ENCODE measurements at places on chromosomes 11 and 22.

- peak; percentile 36 for DNase-seq
These were observed at the start of gene SCN4B for GRCh38 chr11:118152552-118153471. Gene SCN4B, minus strand, starts transcription at chr11:118152823. Its CDS starts 150 bp downstream, at chr11:118152673.

DNA sequence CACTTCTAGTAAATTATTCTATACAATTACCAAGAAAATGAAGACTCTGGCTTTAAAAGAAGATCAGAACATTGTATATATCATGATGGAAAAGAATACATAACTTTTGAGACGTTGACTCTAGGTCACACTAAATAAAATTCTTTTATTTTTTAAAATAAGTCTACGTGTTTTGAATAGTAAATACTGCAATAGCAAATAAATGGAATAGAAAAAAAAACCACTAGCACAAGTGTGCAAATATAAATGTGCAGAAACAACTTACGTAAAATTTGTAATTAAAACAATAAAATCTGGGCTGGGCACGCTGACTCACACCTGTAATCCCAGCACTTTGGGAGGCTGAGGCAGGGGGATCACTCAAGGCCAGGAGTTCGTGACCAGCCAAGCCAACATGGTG lies 17.9 kb downstream of the SIK3 start:
- no peak for DNase-seq

DNA sequence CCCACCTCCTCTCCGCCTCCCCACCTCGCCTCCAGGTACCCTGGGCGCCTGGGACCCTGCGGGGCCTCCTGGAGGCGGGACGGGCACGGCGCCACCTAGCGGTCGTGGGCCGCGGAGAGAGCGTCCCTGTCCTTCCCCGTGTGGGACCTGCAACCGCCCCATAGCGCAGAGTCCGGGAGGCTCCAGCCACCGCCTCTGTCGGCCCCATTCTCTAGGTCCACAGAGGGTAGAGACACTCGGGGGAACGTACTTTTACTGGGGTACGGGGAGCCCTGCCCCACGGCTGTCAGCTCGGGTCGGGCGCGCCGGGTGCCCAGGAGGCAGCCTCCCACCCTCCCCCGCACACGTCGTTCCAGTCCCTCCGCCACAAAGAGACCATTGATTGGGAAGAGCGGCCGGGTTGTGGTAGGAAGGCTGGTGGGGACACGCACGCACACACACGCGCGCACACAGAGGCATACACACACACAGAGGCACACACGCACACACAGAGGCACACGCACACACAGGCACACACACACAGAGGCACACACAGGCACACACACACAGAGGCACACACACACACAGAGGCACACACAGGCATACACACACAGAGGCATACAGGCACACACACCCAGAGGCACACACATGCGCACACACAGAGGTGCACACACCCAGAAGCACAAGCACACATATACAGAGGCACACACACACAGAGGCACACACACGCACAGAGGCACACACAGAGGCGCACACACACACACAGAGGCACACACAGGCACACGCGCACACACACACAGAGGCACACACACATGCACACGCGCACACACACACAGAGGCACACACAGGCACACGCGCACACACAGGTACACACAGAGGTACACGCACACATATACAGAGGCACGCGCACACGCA lies 12.6 kb upstream of the NECTIN1 start:
- DNase-seq, result peak; percentile 76

DNA sequence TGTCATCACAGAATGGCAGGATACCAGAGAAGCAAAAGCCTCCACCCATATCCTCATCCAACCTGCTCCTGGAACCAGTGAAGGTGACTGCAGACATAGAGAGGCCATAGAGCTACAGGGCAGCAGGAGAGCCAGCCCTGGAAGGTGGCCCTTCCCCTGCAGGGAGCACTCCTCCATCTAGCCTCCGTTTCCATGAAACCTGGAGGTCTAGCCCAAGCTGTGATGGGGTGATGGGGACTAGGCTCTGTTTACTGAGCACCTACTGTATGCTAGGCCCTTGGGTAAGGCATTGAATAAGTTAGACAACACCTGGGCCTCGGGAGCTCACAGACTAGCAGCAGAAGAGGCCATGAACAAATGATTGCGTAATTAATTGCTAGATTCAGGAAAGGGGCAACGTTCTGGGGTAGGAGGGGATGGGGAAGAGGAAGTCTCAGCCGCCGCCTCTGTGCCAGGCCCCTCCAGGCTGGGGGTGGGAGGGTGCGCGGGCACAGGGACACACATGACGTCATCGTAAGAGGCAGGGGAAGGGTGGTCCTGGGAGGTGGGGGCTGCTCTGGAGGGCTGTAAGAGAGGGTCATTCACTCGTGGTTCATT lies 784 bp upstream of the SYNGR1 start:
- no peak for DNase-seq

DNA sequence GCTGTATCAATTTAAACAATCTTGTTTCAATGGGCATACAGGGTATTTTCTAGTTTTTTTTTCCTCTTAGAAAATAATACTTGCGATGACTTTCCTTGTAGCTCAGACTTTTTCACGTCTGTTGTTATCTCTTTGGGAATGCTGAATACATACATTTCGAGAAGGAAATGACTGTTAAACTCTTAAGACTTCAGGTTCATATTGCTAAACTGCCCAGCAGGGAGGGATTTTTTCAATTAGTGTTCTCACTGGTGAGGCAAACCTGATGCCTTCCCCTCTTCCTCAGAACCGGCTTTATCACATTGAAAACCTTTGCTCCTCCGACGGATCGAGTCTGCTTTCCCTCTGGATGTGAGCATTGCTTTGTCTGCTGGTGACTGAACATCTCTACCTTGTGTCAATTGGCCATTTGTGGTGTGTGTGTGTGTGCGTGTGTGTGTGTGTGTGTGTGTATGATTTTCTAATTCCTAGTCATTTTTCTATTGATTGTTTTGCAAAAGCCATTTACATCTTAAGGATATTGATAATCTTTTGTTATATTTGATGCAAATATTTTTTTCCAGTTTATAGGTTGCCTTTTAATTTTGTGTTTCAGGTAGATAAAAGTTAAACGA lies 6.6 kb downstream of the NEAT1 start:
- DNase-seq, result peak; percentile 41

DNA sequence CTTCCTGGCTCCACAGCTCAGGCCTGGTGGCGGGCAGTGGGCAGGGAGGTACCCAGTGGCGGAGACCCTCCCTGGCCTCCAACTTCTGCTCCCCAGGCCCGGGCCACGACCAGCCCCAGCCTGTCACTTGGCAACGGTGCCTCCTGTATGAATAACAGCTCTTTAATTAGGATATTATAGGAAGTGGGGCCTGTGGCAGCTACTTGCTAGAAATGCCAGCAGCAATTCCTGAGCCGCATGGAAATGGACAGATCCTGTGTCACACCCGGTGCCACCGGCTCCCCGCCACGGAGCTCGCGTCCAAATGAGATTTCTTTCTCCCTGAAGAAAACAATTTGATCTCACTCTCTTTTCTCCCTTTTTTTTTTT lies 104.5 kb downstream of the CHST1 start:
- DNase-seq, result no peak

GRCh38 chr22:17920992-17921650 lies 103.2 kb downstream of the MICAL3 start:
- no peak for DNase-seq

GRCh38 chr11:9982796-9983579 lies 311.0 kb downstream of the SBF2 start:
- no peak for DNase-seq

DNA sequence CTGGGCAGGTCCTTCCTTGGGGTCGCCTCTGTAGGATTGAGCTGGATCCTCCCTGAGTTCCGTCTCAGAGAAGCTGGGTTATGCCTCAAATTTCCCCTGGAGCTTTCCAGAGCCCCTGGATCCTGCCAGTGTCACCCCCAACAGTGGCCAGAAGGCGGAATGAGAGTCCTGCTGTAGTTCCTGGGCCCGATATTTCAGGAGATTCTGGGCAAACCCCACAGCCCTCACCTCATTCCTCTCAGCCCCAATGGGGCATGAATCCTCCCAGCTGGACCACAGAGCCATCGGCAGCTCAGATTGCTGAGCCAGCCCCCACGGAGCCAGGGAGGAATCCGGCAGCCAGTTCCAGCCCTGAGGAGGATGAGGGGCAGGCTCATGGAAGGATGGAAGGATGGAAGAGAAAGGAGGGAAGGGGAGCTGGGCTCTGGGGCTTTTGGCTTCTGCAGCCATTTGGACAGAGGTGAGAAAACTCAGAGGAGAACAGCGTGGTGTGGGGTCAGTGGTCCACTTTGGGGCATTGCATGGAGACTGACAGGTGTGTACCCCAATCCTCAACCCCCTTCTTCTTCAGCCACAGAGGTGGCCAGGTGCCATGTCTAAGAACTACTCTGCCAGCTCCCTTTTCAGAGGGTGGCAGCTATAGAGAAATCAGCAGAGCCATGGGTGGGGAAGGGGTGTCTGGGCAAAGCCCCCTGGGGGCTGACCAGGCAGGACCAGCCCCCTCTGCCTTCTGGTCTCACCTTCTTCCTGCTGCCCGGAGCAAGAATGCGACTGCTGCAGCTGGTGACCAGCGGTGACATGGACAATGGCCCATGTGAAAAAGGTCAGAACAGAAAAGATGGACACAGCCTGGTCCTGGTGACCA lies 867.6 kb downstream of the TBC1D22A start:
- no peak for DNase-seq

GRCh38 chr11:36008584-36008983 lies 64.7 kb downstream of the LDLRAD3 start:
- DNase-seq, result no peak

- no peak for DNase-seq
These were observed 115.4 kb downstream of the ZBTB16 start for GRCh38 chr11:114174712-114175495.

GRCh38 chr11:119573858-119574257 lies 150.9 kb upstream of the THY1 start:
- no peak for DNase-seq

- DNase-seq, result no peak
These were observed 208.0 kb downstream of the CASP12 start for GRCh38 chr11:104690241-104690640.

- no peak for DNase-seq
These were observed at the start of gene SPTBN2 for GRCh38 chr11:66728693-66729385. Gene SPTBN2, minus strand, starts transcription at chr11:66729216. Its CDS starts 7,976 bp downstream, at chr11:66721240.

GRCh38 chr11:9838961-9839360 lies 175.1 kb downstream of the SWAP70 start:
- no peak for DNase-seq

DNA sequence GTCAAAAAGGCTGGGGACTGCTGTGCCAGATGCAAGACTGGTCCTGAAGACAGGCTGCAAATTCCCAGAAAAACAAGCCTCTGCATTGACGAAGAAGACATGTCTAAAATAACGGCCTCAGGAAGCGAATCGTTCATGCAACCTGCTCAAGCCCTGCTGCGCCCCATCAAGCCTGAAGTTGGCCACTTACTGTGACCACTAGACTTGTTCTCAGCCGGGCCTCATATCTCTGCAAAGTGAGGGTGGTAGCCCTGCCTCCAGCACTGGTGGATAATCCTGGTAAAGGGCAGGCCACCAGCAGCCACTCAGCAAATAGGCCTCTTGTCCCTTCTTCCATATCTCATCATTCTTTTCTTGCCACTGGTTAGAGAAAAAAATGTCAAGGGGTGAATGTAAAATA lies 11.8 kb downstream of the LTO1 start:
- no peak for DNase-seq

- no peak for DNase-seq
These were observed 38.5 kb upstream of the GRK2 start for GRCh38 chr11:67227726-67228125.

DNA sequence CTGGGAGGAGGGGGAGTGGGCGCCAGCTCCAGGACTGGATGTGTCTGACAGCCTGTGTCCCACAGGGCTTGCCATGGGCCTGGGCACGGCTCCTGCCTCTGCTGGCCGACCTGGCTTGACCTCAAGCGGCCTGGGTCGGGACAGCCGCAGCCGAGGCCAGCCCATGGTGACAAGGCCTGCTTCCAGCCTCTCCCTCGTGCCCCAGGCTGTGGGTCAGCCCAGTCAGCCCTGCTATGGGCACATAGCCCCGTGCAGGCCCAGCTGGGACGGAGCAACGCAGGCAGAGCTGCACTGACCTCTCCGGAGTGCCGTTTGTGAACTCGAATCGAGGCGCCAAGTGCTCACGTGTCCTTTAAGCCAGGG lies 17.9 kb downstream of the OSBPL5 start:
- no peak for DNase-seq

- DNase-seq, result no peak
These were observed 14.1 kb downstream of the TMPRSS13 start for GRCh38 chr11:117914991-117915618.

DNA sequence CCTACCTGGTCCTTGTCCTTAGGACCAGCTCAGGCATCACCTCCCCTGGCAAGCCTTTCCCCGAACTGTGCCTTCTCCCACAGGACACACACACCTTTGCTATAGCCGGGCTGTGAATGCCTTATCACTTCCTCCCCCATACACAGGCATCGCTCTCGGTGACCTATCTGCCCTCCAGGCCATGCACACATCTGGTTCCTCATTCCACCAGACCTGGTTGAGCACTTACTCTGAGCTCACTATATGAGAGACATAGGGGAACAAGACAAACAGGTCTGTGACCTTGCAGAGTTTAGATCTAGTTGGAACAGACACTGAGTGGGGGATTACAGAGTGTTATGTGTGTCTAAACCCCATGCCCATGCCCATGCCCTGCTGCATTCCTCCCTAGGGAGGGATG lies 3.1 kb upstream of the BCR start:
- DNase-seq, result no peak

- no peak for DNase-seq
These were observed 13.8 kb upstream of the TEF start for GRCh38 chr22:41367680-41368542.

- DNase-seq, result no peak
These were observed 14.8 kb downstream of the LGALS12 start for GRCh38 chr11:63520606-63521170.

DNA sequence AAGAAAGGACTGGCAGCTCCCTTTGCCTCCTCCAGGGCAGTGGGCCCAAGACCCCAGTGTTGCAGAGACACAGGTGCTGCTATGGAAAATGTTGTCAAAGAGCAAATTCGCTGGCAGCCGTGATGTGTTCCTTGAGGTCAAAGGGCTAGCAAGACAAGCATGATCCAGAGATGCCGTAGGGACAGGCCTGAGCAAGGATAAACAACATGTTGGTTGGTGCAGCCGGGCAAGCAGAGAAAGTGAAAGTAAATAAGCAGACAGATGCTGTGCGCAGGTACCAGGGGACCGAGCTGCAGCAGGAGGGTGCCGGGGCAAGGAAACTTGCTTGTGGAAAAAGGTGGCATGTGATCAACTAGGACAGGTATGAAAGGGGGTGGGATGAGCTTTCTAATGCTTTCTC lies 125.5 kb upstream of the NECTIN1 start:
- no peak for DNase-seq

DNA sequence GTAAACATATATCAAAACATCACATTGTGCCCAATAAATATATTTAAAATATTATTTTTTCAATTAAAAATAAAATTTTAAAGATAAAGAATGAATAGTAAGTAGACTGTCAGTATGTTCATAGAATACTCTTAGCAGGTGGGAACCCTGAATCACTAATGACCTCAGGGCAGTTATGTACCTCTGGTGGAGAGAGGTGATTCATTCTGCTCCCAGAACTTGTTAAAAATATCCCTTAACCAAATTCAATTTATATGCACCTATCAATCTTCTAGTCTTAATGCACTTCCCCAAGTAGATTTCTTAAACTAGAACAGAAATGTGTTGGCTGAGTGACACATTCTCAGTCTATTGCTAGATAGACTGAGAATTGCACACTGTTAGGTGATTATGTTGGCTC lies 183.9 kb upstream of the SYN3 start:
- no peak for DNase-seq

- no peak for DNase-seq
These were observed 52.4 kb downstream of the GRIK4 start for GRCh38 chr11:120563703-120564572.

- DNase-seq, result no peak
These were observed 51.1 kb downstream of the BARX2 start for GRCh38 chr11:129426776-129427175.

Data from activated T-cell treated with anti-CD3 and anti-CD28 coated beads, Interleukin-2, amount 50 U/mL, for 72 hours (primary cell).